ENCODE measurements at places on chromosomes 12 and 14.
A peak's percentile ranks its signal among the peaks of the same experiment; 100 is the strongest.

DNA sequence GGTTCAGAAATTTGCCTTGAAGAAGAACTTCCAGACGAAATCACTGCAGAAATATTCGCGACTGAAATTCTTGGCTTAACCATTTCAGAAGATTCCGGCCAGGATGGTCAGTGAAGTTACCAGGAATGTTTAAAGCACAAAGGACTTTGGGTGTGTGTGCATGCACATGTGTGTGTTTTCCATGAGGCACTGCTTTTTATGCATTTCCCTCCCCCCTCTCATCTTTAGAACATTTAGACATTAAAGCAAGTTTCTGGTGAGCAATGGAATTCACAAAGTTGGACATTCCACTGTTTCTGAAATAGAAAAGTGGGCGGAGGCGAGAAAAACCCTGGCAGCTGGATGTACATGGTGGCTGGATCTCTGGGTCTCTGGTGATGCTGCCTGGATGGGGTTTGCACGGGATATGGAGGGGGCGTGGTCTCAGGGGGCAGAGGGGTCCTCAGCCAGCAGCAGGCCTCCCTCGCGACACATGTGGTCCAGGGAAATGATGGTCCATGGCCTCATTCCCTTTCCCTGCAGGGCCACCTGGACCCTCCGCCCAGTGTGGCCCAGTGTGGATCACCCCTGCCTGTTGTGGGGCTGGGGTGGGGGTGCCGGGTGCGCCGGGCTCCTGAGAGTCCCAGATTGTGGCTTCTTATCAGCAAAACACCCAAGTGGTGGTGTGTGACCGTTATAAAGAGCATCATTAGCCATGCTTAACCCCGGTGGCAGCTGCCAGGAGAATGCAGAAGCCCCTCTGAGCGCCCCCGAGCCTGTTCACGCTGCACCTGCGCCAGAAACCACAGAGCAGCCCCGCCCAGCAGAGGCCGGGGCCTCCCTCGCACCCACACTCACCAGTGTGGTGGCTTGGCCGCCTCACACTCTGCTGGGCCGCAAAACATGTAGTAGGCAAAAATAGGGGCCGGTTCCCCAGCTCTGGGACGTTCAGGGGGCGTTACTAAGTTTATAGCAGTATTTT, 17.8 kb upstream of the BCL7A start:
- no peak for DNase-seq

DNA sequence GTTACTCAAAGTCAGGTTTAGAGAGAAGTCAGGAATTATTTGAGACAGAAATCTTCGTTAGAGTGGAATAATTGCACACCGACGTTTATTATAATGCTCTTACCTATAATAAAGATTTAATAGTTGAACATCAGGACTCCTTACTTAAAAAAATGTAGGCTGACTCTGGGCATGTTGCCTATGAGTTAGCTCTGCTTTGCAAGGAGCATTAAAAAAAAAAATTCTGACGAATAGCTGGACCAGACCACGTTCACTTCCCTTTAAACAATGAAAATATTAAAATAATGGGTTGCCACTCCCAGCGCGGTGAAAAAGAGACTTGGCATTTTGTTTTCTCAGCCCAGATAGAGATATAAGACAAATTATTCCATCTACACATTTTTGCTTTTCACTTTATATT, 574 bp upstream of the FANCM start:
- no peak for DNase-seq

- peak; percentile 83 for DNase-seq
These were observed 21.2 kb upstream of the RNASE4 start for GRCh38 chr14:20662968-20663732.

- DNase-seq, result no peak
These were observed 29.9 kb downstream of the RXYLT1 start for GRCh38 chr12:63809566-63809965.

GRCh38 chr14:57833323-57833722, 32.6 kb downstream of the SLC35F4 start:
- DNase-seq, result no peak

DNA sequence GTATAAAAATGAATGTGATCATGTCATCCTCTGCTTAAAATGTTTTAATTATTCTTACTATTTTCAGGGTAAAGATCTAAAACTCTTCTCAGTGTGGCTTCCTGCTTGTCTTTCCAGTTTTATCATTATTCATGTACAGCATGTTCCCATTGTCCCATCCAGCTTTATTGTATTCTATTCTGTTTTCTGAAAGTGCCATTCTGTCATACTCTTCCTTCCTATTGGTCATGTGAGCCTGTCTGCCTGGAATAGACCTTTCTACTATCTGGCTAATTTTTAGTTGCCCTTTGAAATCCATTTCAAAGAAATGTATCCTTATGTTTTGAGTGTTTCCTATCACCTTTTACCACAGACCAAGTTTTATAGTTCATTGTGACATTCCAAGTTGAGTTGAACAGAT, 34.9 kb downstream of the PALS1 start:
- DNase-seq, result no peak

DNA sequence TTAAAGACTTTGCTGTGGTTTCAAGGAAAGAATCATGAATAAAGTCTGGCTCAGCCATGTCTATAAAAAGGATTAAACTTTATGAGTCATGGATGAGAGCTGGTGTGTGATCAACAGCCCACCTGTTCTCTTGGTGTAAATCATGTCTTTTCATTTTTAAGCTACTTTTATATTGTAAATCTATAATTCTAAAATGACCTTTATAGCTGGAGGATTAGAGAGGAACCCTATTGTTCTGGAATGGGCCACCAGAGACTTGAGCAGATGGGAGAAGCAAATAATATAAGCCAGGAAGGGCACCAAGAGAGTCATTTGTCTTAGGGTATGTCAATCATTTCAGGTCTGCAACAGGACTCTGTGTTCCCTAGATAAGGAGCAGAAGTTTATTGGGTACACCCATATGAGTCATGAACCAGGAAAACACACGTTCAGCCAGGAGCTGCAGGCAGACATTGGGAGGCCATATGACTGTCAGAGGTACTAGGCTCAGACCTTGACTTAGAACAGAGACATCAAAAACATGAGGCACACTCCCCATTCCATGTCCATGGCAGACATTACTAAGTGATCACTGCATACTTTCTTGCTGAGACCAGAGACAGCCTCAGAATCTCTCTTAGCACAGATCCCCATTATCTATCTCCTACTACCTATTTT, 49.3 kb downstream of the NDUFA12 start:
- no peak for DNase-seq

- DNase-seq, result no peak
These were observed 4.7 kb upstream of the CPNE6 start for GRCh38 chr14:24066496-24067132.

- DNase-seq, result no peak
These were observed 151.7 kb upstream of the DDHD1 start for GRCh38 chr14:53304726-53305381.

DNA sequence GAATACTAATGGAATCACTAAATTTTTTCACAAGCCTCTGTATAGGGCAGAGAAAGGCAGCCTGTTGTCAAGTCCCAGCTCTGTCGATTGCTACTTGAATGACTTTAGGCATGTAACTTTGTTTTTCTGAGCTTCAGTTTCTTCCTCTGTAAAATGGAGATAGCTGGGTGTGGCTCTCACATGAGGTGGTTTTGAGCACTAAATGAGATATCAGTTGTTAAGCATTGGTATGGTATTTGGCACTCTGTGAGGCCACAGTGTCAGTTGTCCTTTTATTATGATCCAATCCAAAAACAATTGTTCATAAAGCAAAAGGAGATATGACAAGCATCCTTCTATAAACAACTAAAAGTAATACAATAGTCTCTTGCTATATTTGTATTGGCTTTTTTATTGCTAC, 120.6 kb downstream of the DUSP6 start:
- no peak for DNase-seq

Data from activated T-cell treated with anti-CD3 and anti-CD28 coated beads for 24 hours (primary cell).